Fibroblast of lung (primary cell): ENCODE measurements at places on chromosomes 3 and 15.

- peak; percentile 14 for DNase-seq
Observed at GRCh38 chr15:34275154-34275553, 50.3 kb downstream of the EMC4 start.

GRCh38 chr3:122415762-122416654, at the start of gene WDR5B:
TSS of gene WDR5B (minus strand) at chr3:122416062. CDS start at chr3:122415528, 534 bp downstream.
- DNase-seq, result peak; percentile 94

GRCh38 chr3:66265649-66266048, 44.8 kb downstream of the SLC25A26 start:
- no peak for DNase-seq

DNA sequence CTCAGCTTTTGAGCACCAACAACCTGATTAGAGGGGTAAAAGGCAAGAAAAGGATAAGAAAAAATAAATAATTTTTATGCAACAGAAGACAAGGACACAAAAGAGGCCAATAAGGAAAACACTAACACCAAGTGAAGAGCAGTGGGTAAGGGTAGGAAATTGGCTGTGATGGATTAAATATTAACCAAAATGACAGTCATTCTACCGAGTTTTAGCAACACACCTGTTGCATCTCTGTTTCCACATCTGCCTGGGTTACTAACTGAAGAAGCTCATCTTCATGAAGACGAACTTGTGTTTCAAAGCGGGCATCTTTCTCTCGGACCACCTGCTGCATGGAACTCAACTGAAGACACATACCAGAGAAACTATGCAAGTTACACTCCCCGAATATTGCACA, 30.1 kb downstream of the GOLGB1 start:
- DNase-seq, result no peak

- DNase-seq, result no peak
Observed at GRCh38 chr3:183541235-183541655, 14.3 kb downstream of the KLHL6 start.

DNA sequence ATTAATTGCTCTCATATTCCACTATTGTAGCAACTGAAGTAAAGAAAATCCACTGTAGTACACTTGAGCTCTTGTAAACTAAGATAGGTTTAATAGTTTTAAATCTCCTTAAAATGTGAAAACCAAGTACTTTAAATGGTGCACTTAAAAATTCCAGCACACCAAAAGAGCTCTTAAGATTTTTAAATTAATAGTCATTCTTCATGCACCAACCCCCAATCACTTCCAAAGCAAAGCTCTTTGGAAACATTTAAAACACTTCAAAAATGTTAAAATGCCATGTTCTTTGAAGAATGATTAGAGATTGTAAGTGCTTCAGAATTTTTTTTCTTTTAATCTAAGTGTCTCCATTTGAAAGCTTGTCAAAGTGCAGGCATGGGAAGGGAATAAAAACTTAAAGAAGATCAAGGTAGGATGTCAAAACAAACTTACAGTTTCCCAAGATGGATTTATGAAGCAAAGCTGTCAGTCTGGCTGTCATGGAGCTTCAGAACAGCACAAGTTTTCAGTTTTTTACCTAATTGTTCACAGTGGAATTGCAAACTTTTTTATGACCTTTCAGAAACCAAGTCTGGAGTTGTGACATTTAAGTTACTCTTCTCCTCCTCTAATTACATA, 84.3 kb downstream of the ARPP21 start:
- peak; percentile 2 for DNase-seq

- no peak for DNase-seq
Observed at GRCh38 chr3:38586546-38587520, 62.7 kb downstream of the SCN5A start.

DNA sequence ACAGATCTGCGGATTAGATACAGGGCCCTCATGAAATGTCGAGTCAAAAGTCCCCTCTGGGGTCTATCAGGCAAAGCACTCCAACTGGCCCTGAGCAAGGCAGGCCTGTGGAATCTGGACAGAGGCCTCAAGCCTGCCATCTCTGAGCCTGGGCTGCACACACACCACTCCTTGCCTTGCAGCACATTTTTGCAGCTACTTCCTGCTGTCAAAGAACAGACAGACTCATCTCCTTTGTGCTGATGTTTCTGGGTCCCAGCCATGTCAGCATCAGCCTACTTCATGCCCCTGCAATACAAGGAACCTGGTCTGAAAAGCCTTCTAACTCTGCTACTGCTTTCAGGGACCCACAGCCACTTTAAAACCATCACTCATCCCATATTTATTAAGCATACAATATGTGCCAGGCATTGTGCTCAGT, 60.6 kb upstream of the IL12A start:
- DNase-seq, result peak; percentile 40

- peak; percentile 48 for DNase-seq
Observed at GRCh38 chr3:155778462-155778861, 27.6 kb downstream of the C3orf33 start.

- peak; percentile 93 for DNase-seq
Observed at GRCh38 chr15:44712346-44713005, 1.2 kb downstream of the B2M start.

DNA sequence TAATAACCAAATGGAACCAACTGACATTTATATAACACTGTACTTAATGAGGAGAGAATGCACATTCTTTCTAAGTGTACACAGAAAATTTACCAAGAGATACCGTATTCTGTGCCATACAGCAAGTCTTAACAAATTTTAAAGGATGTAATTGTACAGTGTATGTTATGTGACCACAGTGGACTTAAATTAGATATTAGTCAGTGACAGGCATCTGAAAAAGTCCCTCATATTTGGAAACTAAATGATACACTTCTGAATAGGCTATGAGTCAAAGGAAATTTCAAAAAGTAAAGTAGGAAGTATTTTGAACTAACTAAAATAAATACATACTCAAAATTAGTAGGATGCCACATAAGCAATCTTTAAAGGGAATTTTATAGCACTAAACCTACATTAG, 59.6 kb upstream of the P3H2 start:
- peak; percentile 43 for DNase-seq

DNA sequence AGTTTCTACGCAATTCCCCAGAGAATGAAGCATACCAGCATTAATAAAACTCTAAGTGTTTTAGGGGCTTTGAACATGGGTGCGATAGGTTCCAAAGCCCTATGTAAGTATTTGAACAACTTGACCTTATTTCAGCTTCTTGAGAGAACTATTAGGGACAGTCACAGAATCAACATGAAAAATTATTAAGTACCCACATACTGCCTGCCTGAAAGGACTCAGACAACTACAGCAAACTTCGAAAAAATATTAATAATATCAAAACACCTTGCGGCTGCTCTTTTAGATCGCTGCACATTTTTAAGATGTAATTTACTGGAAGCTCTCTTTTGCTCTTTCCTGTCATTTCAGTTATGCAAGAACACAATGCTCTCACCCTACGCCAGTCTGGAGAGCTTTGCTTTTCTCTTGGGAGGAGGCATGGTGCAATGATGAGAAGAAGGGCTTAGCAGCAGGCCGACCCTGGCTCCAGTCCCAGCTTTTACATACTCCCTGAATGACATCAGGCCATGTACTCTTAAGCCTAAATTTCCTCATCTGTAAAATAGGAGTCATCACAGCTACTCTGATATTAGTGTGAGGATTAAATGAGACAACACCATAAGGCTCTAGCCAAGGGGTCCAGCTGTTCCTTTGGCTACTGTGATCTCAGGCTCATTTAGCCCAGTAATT, 640.7 kb downstream of the FHIT start:
- peak; percentile 65 for DNase-seq

DNA sequence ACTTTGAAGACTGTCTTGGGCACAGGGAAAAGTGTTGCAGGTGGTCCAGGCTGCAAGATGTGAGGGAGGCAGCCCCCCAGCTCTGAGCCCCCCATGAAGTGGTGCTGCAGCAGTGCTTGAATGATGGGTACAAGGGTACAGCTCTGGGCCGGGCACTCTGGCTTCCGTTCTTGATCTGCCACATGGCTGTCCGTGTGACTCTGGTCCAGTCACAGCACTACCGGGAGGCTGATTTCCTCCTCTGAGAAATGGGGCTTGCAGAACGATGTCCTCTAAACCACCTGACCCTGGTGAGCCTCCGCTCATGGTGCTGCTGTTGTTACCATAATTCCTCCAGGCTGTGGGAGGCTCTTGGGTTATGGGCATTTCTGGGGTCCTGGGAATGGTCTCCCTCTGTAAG, 75.1 kb downstream of the FBLN2 start:
- no peak for DNase-seq

GRCh38 chr15:41780727-41781126, 6.4 kb downstream of the MAPKBP1 start:
- no peak for DNase-seq

- peak; percentile 4 for DNase-seq
Observed at GRCh38 chr3:39531066-39531465, 63.6 kb downstream of the MOBP start.

DNA sequence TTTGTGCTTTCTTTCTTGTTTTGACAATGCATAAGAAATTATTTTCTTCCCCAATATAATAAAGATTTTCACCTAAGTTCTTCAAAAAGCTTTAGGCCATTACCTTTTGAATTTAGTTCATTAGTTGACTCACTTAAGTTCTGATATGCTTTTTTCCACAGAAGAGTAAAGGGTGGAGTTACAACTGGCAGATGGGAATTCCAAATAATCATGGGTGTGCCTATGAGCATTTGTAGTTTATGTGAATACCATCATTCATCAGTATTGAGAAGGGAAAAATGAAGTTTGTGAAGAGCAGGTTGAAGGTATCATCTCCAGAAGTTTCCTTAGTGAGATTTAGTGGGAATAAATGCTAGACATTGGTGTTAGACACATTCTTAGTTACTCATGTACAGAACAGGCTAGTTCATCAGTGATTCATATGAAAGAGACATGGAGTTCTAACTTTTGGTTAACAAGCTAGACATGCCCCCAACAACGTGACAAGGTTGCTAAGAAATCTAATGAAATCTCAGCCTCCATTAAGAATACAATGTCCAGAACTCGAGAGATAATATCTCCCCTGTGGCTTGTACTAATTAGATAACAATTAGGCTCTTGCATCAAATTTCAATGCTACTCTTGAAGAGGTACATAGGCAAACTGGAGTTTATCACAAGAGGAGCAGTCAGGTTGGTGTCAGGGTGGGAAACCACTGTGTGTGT, 16.9 kb upstream of the ALCAM start:
- DNase-seq, result no peak

DNA sequence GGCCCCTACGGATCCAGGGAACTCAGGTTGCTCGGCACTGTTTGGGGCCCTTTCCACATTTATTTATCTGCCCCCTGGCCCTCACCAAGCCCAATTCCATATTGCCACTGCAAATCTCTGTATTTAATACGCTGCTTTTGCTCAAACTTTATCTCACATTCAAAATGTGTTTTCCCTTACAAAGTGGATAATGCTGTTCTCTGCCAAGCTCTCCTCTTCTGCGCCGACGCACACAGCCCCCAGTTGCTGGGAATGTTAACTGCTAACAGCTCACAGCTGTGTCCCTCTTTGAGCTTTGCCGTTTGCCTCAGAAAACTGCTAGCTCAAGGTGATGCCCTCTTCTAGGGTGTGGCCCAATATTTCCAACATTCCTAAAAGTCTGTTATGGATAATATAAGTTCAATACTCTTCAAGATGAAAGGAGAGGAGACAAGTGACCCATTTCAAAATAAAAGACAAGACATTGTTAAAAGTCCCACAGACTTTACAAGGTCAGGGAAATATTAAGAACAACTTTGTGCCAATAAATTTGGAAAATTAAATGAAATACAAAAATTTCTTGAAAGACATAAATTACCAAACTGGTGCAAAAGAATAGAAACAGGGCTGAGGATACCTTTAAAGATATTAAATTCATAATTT, 12.6 kb upstream of the FBN1 start:
- DNase-seq, result peak; percentile 30

GRCh38 chr3:51673802-51674654, 3.0 kb downstream of the TEX264 start:
- DNase-seq, result no peak

- no peak for DNase-seq
Observed at GRCh38 chr3:128006061-128007032, 45.9 kb upstream of the SEC61A1 start.

DNA sequence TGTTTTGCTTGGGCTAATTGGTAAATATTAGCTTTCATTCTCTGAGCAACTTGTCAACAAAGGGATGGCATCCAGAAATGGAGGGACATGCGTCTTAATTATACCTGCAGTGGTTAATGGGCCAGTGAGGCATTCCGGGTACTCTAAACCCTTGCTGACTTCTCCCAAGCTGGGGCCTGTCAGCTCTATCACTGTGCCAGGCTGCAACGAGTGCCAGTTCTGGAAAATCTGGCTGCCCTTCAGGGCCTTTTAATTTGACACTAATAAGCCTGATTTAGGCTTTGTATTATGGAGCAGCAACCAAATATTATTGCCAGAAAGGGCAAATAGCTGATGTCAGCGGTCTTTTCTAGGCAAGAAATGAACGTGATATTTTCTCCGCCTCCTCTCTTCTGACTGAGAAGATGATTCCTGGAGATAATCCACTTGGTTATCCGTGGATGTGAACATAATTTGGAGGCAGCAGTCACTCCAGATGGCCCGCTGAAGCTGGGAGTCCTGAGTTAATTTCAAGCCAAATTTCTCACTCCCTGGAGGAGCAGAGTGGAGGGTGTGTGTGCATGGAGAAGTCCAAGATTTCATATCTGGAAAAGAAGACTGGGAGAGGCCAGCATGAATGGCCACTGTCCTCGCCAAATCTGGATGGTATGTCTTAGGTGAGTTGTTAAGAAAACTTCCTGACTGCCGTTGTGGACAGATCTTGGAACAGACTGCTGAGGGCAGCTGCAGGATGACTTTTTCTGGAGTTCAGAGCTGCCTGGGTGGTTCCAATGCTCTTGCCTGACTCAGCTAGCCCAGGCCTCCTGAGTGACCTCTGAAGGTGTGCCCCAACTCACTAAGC, 44.4 kb upstream of the PSMD6 start:
- no peak for DNase-seq

GRCh38 chr3:170751083-170751898, 118.7 kb downstream of the RPL22L1 start:
- peak; percentile 92 for DNase-seq

DNA sequence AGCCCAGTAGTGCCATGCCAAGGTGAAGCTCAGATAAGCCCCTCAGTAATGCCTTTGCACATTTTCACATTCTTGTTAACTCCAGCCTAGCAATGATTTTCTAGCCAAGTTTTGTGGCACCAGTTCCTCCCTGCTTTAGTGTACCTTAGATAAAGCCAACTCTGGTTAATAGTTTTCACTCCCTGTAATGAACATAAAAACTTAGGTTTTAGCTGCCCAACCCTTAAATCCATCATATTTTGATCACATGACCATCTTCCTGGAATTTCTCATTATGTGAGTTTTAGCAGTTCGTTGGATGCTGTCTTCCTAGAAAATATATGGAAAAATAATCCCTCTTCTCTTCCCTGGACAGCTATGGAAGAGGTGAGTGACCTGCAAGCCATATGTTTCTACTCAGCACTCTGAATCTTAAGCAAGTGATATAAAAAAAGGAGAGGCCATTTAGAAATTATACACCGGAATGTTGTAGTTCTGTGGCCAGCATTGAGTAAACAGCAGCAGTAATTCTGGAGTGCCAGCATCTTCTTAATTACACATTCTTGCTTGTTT, 62.2 kb upstream of the P2RY1 start:
- no peak for DNase-seq

GRCh38 chr3:76096836-76097588, 311.7 kb upstream of the ZNF717 start:
- no peak for DNase-seq
